ENCODE measurements at places on chromosomes 11 and 22. TPM values are rescaled to one million over a fixed set of nuclear protein-coding genes. Genes with fewer than 3 reads are reported as not detected.

Gene HPX
- total RNA-seq, result 0.67 TPM

Gene C22orf42
- total RNA-seq, result not detected

Gene OR51B2
- total RNA-seq, result not detected

Gene UBQLN3
- total RNA-seq, result not detected

Gene OPCML
- not detected for total RNA-seq

Gene MADD
- total RNA-seq, result 20.6 TPM

Gene RHOD
- 47.5 TPM for total RNA-seq

Gene ADAMTS8
- 0.49 TPM for total RNA-seq

Gene CATSPER1
- 2.0 TPM for total RNA-seq

Gene OR5A1
- not detected for total RNA-seq

Gene MYO7A
- total RNA-seq, result 1.1 TPM

Gene CRYBB3
- not detected for total RNA-seq

Gene OR8I2
- total RNA-seq, result not detected

Gene BAIAP2L2
- 4.4 TPM for total RNA-seq

Gene KDM4D
- 0.45 TPM for total RNA-seq

Gene ANO9
- total RNA-seq, result 1.2 TPM

Gene P2RY2
- 7.5 TPM for total RNA-seq

Gene APOL1
- total RNA-seq, result 9.7 TPM

Gene OR5A2
- not detected for total RNA-seq

Gene MMP27
- total RNA-seq, result not detected

Gene CD248
- total RNA-seq, result not detected

Gene OR51B5
- total RNA-seq, result not detected
